PC-9 (cell line): ENCODE measurements at places on chromosomes 7 and 10.

DNA sequence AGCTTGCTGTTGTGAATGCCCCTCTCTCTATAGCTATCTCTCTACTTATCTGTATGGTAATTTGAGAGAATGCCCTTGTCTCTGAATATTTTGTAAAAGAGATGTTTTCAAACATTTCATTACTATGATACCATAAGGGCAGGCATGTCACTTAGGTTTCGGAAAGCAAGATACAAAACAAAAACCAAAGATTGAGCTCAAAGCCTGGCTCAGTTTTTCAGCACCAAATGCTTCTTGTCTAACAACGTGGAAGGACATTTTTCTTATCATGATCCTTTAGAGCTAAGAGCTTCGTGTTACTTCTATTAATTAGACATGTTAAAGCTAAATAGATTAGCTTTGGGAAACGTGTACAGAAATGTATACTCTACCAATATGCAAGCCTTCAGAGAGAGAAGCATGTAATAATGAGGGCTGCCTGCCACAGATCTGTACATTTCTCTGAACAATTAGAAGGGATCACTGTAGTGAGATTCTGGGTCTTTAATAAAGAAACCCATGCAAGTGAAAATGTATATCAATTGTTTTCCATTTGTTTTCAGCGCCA lies 148.9 kb downstream of the ARID5B start:
- no peak overlapping the region for H3K27ac ChIP-seq
- peak overlapping the region; percentile 49; the same call in 1 of the 2 replicates for H3K4me3 ChIP-seq
- no peaks in the 10 kb centered on the region for H3K27me3 ChIP-seq
- DNase-seq = no peak

DNA sequence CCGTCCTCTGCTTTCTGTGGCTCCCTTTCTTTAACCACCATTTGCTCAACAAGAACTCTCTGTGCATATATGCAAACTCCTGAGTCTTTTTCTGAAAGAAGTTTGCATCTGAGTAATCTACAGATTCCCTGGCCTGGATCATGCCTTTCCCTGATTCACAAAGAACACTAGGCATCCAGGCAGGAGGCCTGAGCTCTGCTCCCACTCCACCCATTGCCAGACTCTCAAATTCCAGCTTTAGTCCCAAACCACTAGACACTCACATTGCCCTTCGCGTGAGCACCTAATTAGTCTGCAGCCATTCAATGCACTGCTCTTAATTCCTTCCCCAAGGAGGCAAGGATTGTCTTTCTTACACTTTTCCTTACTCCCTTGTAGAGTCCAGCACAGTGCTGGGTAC lies 60.9 kb downstream of the ABCC2 start:
- no peak for DNase-seq
- no peaks in the 10 kb centered on the region for H3K4me1 ChIP-seq
- 0 out of 2 replicates have a peak, but pooled peaks cover 7% of the 10 kb centered on the region for H3K36me3 ChIP-seq
- no peak overlapping the region for H3K27ac ChIP-seq
- H3K4me3 ChIP-seq = no peak overlapping the region

DNA sequence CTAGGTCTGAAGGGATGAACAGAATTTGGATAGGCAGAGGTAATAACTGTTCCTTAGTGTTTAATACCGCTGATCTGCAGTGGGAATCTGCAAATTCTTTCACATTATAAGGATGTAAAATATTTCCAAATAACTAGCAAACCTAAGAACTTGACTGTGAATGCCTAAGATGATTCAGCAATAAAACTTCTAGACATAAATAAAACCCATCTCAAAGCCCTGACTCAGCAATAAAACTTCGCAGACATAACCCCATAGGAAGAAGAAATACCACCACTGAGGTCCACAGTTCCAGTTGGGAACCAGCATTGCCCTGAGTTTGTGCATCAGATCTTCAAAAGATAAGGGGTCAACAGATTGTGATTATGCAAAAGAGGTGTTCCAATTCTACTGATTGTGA lies 354.2 kb downstream of the GFRA1 start:
- no peaks in the 10 kb centered on the region for H3K27me3 ChIP-seq
- no peak for DNase-seq
- no peak overlapping the region for H3K4me3 ChIP-seq
- no peaks in the 10 kb centered on the region for H3K36me3 ChIP-seq
- H3K27ac ChIP-seq = no peak overlapping the region

- no peak overlapping the region for H3K27ac ChIP-seq
- H3K4me1 ChIP-seq = peaks cover 15% of the 10 kb centered on the region; the same call in 1 of the 2 replicates
- H3K27me3 ChIP-seq = no peaks in the 10 kb centered on the region
- no peak overlapping the region for H3K4me3 ChIP-seq
- H3K36me3 ChIP-seq = no peaks in the 10 kb centered on the region
- peak; percentile 33 for DNase-seq
These were observed 26.4 kb upstream of the IL6 start for GRCh38 chr7:22700559-22701002.

DNA sequence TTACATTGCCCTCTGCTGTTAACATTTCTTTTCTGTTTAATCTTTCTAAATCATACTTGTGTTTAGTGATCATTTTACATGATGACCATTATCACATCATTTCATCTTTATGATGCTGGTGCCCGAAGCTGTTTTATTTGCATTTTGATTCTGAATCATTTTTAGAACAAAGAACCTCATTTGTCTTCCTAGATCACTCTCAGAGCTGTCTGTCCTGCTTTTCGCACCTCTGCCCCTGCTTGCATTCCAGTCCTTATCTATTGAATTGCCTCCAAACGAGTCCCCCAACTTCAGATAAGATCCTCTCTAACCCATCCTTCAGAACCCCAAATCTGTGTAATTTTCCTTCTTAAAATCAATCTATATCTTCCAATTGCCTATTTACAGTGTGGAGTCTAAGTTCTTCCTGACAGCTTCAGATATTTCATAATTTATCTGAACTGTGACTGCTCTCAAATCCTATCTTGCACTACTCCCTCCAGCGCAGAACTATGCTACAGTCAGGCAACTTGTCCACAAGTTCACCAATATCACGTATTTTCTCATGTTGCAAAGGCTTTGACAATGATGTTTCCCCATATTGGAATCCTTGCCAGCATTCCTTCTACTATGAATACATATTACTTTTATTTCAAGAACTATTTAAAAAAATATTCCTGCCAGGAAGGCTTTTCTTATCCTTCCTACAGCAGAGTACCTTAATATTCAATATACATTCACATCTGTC lies 346.5 kb upstream of the CACNA2D1 start:
- no peaks in the 10 kb centered on the region for H3K27me3 ChIP-seq
- H3K36me3 ChIP-seq = no peaks in the 10 kb centered on the region
- H3K4me3 ChIP-seq = no peak overlapping the region
- DNase-seq = peak; percentile 7
- no peak overlapping the region for H3K27ac ChIP-seq
- peaks cover 16% of the 10 kb centered on the region for H3K4me1 ChIP-seq

DNA sequence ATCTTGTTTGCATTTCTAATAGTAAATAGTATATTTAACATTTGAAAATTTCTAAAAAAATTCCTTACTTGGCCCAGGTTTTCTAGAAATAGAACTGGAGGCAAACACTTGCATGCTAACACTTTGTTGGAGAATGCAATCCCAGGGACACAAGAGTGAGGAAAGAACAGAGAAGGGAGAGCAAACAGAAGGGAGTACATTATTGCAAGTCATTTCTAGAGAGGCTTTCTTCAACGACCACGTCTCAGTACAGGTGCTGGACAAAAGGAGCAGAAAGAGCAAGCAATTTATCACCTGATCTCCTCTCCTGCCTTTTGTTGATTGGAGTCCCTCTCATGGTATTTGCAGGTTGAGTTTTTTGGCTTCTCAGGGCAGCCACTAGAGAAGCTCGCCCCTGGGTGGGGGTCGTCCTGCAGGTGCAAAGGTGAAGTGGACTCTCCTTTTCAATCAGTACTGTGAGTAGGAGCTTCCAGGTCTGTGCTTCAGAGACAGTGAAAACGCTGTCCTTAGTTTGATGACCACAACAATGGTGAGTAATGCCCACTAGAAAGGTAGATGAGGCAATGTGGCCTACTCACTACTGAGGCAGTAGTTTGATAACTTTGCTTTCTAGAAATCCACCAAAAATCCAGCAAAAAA lies 5.2 kb downstream of the CPED1 start:
- DNase-seq = no peak
- H3K36me3 ChIP-seq = no peaks in the 10 kb centered on the region
- no peak overlapping the region for H3K4me3 ChIP-seq
- H3K4me1 ChIP-seq = 0 out of 2 replicates have a peak, but pooled peaks cover 14% of the 10 kb centered on the region
- H3K27me3 ChIP-seq = no peaks in the 10 kb centered on the region

- no peaks in the 10 kb centered on the region for H3K36me3 ChIP-seq
- no peak overlapping the region for H3K4me3 ChIP-seq
- DNase-seq = no peak
- no peaks in the 10 kb centered on the region for H3K27me3 ChIP-seq
These were observed 56.0 kb upstream of the CHST15 start for GRCh38 chr10:124149189-124150042.

GRCh38 chr7:25077096-25077495 lies 48.0 kb downstream of the CYCS start:
- no peak overlapping the region for H3K27ac ChIP-seq
- H3K4me3 ChIP-seq = no peak overlapping the region
- no peak for DNase-seq
- no peaks in the 10 kb centered on the region for H3K36me3 ChIP-seq
- H3K27me3 ChIP-seq = no peaks in the 10 kb centered on the region

DNA sequence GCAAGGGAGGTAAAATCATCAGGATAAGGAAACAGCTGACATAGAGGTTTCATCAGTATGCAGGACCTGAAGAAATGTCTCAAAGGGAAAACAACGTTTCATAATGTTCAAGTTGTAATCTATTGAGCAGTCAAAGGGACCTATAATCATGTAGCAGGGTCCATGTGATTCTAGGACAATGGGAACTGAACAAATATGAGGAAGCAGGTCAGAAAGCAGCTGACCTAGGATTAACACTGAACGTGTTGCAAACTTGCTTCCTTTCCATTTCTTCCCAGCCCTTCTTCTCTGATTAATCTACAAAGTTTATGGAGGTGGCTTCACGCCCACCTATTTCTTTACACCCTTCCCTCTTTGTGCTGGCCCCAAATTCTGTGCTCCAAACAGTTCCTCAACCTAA lies 256.9 kb upstream of the AKR1E2 start:
- no peaks in the 10 kb centered on the region for H3K4me1 ChIP-seq
- H3K4me3 ChIP-seq = no peak overlapping the region
- DNase-seq = no peak
- H3K27ac ChIP-seq = no peak overlapping the region
